ENCODE measurements at places on chromosomes 6 and 20.

- no peak for DNase-seq
Measured at GRCh38 chr6:163336961-163337360, 77.6 kb upstream of the QKI start.

DNA sequence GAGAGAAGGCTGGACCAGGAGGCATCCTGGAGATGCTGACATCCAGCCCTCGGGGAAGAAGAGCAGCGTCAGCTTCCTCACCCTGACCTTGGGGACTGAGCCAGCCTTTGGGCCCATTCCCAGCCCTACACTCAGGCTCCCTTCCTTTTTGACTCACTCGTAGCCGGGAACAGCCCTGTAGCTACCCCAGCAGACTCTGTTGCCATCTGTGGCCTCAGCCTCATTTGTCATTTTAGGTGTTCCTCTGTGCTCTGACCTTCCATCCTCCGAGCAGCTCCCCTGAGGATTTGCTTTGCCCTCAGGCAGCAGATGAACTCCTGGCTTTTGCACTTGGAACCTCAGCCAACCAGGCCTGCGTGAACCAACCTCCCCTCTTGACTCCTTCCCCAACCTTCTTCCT, 67.5 kb downstream of the ELOVL2 start:
- no peak for DNase-seq

DNA sequence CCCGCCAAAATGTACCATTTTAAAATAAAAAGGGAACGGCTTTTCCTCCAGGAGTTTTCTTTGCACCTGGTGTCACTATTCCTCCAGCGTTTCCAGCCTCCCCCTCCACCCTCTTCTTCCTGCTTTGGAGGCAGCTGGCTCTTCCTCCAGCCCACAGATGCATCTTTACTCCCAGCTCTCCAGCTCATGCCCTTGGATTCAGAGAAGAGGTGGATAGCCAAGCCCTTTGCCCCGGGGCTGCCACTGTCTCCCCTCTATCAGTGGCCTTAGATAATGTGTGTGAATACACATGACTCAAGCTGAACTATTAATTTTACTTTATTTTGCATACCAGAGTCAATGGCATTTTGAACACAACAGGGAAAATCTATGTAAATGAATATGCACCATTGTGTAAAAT, 15.3 kb upstream of the CDH4 start:
- no peak for DNase-seq

- no peak for DNase-seq
Measured at GRCh38 chr6:56152611-56153010, 94.8 kb downstream of the COL21A1 start.

DNA sequence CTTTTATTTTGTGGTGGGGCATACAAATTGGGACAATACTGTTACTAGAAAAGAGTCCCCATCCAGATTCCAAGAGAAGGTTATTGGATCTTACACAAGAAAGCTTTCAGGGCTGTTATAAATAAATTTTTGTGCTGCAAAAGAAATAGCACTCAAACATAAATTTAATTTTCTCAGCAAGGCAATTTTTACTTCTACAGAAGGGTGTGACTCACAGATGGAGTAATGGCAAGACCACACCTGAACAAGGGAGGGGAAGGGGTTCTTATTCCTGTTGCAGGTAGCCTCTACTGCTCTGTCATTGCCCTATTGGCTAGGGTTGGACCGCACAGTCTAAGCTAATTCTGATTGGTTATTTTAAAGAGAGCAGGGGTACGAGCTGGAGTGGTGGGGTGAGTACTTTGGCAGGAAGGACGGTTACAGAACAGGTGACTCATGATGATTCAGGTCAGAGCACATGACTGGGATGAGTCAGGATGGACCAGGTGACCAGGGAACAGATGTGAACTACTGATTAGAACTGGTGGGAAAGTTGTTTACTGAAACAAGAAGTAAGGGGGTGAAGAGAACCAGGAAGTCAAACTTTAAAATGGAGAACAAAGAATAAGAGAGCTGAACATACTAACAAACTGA, 41.1 kb downstream of the CNR1 start:
- DNase-seq = no peak

- DNase-seq = no peak
Measured at GRCh38 chr20:53124803-53125202, 152.6 kb downstream of the TSHZ2 start.
